Stimulated activated effector memory CD8-positive, alpha-beta T cell treated with anti-CD3 and anti-CD28 coated beads, Interleukin-12 subunit alpha, Interleukin-12 subunit beta, amount 100 ng/mL, for 72 hours (primary cell): ENCODE measurements at places on chromosomes 11 and 22.

- no peak for DNase-seq
These were observed 13.6 kb upstream of the JAML start for GRCh38 chr11:118238421-118238820.

DNA sequence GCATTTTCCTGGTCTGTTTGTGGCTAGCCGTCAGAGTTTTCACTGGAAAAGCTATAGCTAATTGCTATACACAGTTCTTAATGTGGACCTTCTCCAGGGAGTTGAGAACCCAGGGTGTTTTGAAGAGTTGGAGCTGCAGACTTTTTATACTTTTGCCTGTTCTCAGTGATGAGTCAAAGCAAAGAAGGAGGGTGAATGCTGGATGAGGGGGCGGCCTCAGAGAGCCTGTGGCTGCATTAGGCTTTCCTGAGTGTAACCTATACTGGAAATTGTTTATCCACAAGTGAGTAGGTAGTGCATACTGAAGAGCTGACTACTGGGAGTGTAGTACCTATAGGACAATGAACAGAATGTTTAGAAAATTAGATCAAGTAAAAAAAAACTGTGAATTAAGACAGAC, 79.7 kb upstream of the HORMAD2 start:
- no peak for DNase-seq

DNA sequence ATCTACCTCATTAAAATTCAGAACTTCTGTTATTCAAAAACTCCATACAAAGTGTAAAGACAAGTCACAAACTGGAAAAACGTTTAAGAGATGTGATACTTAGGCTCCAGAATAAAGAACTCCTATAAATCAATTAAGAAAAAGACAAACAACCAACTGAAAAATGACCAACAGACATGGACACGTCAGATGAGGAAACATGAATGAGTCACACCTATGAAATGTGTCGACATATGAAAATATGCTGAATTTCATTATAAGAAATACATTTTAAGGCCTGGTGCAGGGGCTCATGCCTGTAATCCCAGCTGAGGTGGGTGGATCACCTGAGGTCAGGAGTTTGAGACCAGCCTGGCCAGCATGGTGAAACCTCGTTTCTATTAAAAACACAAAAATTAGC, 78.7 kb downstream of the ENTHD1 start:
- DNase-seq: no peak

DNA sequence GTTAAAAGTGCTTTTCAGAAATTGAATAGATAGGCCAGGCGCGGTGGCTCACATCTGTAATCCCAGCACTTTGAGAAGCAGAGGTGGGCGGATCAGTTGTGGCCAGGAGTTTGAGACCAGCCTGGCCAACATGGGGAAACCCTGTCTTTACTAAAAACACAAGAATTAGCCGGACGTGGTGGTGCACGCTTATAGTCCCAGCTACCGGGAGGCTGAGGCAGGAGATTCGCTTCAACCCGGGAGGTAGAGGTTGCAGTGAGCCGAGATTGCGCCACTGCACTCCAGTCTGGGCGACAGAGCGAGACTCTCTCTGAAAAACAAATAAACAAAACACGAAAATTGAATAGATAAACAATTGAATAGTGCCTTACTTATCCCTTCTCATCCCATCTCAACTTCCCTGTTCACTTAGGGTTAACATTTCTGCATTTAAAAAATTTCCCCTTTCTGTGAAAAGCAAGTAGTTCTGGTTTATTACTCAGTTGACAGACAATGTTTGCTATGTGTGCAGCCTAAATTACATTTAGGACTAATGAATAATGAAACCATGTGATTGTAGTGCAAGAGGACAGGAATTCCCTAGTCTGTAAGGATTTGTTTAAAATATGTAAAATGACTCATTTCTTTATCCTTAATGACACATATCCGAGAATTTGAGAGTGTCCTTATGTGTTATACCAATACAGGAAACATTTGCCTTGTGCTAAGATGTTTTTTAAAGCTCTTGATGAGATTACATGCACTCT, 6.0 kb downstream of the RNF169 start:
- no peak for DNase-seq

DNA sequence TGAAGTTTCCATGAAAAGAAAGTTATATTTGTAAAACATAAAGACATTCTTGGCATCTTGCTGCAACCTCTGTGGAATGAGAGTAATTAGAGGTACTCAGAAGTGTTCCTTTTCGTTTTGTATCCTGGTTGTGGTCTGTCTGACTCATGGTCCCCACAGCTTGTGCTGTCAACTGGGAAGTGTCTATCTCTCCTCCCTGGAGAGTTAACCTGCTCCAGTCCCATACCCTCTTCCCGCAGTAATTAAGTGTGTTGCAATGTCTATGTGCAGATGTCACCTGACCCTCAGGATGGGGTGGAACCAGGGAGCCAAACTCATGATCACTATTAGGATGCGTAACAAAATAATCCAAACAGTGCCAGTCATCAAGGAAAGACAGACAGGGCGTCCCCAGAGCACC, 23.0 kb upstream of the ZDHHC13 start:
- no peak for DNase-seq

DNA sequence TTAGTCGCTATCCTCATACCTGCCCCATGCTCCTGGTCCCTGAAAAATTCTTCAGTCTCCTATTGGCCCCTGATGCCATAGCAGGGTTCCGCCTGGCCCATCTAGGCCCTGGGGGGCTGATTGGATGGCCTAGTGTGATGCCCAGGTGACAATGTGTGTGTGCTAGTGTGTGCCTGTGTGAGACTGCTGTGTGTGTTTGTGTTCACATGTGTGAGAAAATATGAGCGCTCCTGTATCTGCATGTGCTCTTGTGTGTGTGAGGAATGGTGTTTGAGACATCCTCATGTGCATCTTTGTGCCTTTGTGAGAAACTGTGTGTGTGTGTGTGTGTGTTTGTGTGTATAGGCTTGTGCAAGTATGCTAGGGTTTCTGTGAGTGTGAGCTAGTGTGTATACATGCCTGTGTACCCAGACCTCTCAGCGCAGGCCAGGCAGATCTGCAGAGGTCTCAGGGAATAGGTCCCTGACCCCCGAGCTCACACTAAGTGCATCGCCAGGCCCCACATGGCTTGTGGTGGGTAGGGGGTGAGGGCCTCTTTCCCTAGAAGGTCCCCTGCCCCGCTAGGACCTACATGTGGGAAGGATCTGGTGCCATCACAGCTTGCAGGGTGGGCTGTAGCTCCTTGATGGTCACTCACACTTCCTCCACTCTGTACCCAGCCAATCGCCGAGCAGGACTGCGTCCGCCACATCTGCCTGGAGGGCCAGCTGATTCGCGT, 64.6 kb downstream of the OTOG start:
- DNase-seq: no peak

- no peak for DNase-seq
These were observed 384.1 kb downstream of the LARGE1 start for GRCh38 chr22:33535937-33536875.

DNA sequence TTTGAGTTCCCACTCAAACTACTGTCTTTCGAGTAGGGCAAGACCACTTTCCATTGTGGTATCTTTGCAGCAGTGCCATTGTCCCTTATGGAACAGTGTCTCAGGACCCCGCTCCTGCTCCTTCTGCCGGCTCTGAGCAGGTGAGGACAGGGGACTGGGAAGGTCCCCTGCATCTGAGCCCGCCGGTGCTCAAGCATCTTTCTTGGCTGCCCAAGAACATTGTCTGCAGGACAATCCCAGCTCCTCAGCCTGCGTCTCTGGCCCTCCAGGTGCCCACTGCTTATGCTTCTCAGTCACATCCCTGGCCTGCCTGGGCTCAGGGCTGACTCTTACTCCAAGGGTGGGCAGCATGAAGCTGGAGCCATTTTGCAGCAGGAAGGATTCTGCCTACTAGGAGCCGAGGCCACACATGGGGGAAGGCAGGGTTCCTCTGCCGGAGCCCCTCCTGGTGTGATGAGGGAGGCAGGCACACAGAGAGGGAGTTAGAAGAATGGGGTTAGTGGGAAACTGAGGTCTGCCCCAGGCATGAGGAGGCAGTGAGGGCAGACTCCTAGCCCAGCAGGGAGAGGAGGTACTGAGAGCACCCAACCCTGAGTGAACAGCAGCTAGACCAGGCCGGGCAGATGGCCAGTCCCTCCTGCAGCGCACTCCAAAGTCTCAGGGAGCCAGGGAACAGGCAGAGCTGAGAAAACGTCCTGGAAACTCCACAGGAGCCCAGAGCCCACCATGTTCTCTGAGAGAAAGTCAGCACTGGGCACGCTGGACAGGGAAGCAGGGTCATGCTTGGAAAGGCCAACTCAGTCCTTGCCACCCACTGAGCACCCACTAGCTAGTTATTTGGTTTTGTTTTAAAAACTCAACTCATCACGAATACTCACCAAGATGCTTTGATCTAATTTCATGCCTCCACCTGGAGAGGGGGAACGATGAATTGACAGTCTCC, 7.5 kb upstream of the PPARA start:
- DNase-seq: no peak

- no peak for DNase-seq
These were observed 1.0 kb upstream of the FKBP2 start for GRCh38 chr11:64239662-64240434.

GRCh38 chr11:6249770-6250555, 9.7 kb upstream of the CCKBR start:
- DNase-seq: no peak
